Vagina (tissue), 2 donors: ENCODE measurements at places on chromosomes 2 and 18. TPM values are rescaled to one million over a fixed set of nuclear protein-coding genes. Genes with fewer than 3 reads are reported as not detected.

DNA sequence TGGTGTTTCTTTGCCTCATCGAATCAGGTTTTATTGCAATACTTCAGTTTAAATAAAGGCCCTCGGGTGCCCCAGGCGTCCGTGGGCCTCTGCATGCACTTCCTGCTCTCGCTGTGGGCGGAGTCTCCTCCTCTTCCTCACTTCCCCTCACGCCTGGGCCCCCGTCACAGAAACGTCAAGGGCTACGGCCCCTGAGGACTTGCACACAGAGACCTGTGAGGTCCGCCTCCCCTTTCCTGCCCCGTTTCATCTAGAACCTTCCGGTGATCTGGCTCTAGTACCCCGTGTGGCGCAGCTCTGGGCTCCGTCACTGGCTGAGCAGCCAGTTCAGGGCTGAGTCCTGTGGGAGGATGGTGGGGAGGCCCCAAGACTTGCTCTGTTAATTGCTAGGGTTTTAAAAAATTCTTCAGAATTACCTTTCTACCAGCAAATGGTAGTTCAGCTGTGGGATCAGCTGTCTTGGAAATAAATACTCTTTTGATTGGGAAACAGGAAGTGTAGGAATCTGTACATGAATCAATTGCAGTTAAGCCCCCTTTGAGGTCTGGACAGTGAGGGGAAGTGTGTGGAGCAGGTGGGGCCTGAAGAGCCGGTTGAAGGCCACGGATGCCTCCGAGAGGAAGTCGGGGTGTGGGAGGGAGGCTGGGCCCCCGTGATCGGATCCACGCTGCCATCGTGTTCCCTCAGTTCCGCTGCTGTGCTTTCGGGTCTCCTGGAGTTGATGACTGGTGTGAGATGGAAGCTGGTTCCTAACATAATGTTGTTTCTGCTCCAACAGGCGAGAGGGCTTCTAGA, 10.2 kb downstream of the NFATC1 start:
- H3K4me3 ChIP-seq, result no peak overlapping the region
- peak overlapping the region; percentile 57 for H3K27ac ChIP-seq
- peaks cover 35% of the 10 kb centered on the region for H3K4me1 ChIP-seq
- DNase-seq, result no peak

GRCh38 chr2:84781942-84782716, 98.8 kb downstream of the TRABD2A start:
- DNase-seq, result no peak
- no peaks in the 10 kb centered on the region for H3K27me3 ChIP-seq
- H3K36me3 ChIP-seq, result no peaks in the 10 kb centered on the region
- no peaks in the 10 kb centered on the region for H3K4me1 ChIP-seq

DNA sequence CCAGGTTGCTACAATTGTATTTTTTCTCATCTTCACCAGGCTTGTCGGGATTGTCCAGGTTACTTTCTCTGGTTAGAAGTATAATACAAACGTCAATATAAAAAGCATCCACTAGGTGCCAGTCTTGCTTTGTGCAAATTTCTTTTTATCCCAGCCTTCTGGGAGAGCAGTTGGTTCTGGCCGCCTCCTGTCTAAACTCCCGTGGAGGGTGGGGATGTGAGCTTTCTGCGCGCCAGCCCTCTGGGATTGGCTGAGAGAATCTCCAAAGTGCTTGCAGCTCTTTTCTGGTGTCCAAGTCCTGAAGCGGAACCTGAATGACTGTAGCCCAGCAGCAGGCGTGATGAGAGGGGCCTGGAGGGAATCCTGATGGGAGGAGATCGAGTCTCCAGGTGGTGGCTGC, 22.4 kb upstream of the TOGARAM2 start:
- H3K27ac ChIP-seq, result no peak overlapping the region
- H3K27me3 ChIP-seq, result no peaks in the 10 kb centered on the region
- no peaks in the 10 kb centered on the region for H3K4me1 ChIP-seq
- DNase-seq, result no peak
- no peaks in the 10 kb centered on the region for H3K36me3 ChIP-seq

DNA sequence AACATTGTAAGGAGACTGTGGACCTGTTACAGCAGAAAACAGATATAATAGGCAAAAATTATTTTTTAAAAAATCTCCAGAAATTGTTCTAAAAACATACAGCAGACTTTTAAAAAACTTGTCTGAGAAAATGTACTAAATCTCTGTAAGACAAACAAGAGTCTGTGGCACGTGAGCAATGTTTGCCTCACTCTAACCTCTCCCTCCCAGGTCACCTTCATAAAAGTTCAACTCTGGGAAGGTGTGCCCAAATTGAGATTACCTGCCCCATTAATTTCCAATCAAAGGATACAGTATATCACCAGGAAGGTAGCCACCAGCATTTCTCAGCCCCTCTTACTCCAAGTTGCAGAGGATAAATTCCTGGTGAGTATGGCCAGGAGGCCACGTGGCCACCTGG, 992.7 kb downstream of the TMEM182 start:
- H3K27me3 ChIP-seq, result no peaks in the 10 kb centered on the region
- DNase-seq, result no peak
- H3K27ac ChIP-seq, result no peak overlapping the region

- no peak overlapping the region for H3K4me3 ChIP-seq
- H3K4me1 ChIP-seq, result no peaks in the 10 kb centered on the region
- no peak for DNase-seq
- H3K36me3 ChIP-seq, result no peaks in the 10 kb centered on the region
- no peaks in the 10 kb centered on the region for H3K27me3 ChIP-seq
- no peak overlapping the region for H3K27ac ChIP-seq
Measured at GRCh38 chr18:55139307-55139706, 180.0 kb upstream of the CCDC68 start.

DNA sequence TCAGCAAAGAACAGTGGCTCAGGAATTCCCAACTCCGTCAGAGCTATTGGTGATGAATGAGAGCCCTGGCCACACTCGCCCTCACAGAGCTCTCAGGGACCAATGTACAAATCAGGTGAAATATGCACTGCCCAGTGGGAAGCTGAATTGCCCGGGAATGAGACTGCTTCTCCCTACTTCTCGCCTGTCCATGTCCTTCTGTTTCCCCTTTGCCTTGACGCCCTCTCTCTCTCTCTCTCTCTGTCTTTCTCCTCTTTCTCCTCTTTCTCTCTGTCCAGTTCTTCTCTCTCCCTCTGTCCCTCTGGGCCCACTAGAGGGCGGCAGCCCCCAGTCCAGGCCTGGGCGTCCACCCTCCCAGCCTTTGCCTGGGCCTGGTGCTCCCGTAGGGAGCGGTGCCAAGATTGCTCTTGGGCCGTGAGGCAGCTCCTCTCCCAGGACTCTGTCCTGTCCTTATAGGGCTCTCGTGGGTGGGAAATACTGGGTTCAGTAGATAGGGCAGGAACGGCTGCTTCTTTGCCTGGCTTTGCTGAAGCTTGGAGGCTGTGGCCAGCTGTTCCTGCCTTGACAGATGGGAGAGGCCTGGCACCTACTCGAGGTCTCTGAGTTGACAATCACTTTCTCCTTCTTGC, 28.4 kb upstream of the PUM2 start:
- no peak for DNase-seq
- H3K27me3 ChIP-seq, result no peaks in the 10 kb centered on the region
- peak overlapping the region; percentile 7 for H3K27ac ChIP-seq
- H3K4me1 ChIP-seq, result no peaks in the 10 kb centered on the region

- H3K27ac ChIP-seq, result no peak overlapping the region
- no peaks in the 10 kb centered on the region for H3K4me1 ChIP-seq
- DNase-seq, result no peak
- H3K36me3 ChIP-seq, result no peaks in the 10 kb centered on the region
- H3K27me3 ChIP-seq, result no peaks in the 10 kb centered on the region
Measured at GRCh38 chr2:136305517-136306192, 187.7 kb upstream of the CXCR4 start.

DNA sequence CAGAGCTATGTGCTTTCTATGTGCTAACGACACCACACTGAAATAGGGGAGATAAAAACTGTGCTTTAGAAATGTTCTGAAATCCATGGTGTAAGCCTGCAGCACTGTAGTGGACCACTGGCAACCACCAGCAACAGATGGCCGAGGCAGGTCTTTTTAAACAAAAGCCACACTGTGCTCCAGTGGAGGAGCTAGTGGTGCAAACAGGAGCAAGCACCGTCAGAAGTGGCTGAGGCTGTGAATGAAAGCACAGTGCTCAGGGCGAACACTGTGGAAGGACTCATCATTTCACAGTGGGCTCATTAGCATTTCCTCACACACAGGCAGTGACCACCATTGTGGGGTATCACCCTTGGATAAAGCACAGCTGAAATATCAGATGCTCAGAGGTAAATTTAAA, 22.9 kb upstream of the MTX2 start:
- H3K4me1 ChIP-seq, result no peaks in the 10 kb centered on the region
- DNase-seq, result no peak
- no peaks in the 10 kb centered on the region for H3K27me3 ChIP-seq

DNA sequence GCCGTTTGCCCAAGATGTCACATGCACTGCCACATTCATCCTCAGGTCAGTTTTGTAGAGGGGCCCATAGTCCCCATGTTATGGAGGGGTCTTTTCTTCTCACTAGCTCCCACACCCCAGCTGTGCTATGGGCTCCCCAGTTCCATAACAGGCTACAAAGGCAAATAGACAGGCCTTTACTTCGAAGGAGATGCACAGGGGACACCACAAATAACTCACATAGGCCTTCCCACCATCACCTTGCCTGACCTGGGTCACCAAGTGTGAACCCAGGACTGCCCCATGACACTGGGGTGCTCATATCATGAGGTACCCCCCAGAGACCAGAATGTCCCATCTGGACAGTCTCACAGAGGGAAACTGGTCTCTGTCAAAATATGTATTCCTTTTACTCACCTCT, 15.0 kb upstream of the INO80C start:
- H3K4me3 ChIP-seq, result no peak overlapping the region
- DNase-seq, result no peak
- H3K27ac ChIP-seq, result no peak overlapping the region
- no peaks in the 10 kb centered on the region for H3K36me3 ChIP-seq

DNA sequence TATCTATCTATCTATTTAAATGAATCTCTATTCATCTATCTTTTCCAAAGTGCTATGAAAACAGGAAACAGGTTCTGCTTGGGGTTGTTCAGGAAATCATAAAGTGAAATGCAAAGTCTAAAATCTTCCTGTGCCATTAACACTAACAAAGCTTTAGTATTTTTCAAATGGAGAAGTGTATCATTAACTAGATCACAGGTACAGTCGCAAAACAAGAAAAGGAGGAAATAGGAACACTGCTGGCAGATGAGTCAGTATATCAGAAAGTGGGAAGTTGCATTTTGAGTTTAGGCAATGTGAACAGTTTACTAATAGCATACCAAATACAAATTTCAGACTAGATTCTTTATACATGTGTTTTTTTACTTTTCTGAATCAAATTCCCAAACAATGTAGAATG, 888.5 kb upstream of the FSHR start:
- H3K4me3 ChIP-seq, result no peak overlapping the region
- DNase-seq, result no peak
- no peaks in the 10 kb centered on the region for H3K36me3 ChIP-seq
- H3K4me1 ChIP-seq, result no peaks in the 10 kb centered on the region

- no peaks in the 10 kb centered on the region for H3K36me3 ChIP-seq
- H3K27me3 ChIP-seq, result no peaks in the 10 kb centered on the region
- no peak overlapping the region for H3K4me3 ChIP-seq
- no peaks in the 10 kb centered on the region for H3K4me1 ChIP-seq
Measured at GRCh38 chr2:60589104-60589503, 35.6 kb upstream of the BCL11A start.

GRCh38 chr2:127634066-127634617, 11.8 kb upstream of the GPR17 start:
- no peak for DNase-seq
- no peaks in the 10 kb centered on the region for H3K27me3 ChIP-seq
- no peak overlapping the region for H3K27ac ChIP-seq
- no peak overlapping the region for H3K4me3 ChIP-seq
- no peaks in the 10 kb centered on the region for H3K36me3 ChIP-seq

GRCh38 chr2:42293019-42293418, 68.0 kb downstream of the COX7A2L start:
- H3K4me3 ChIP-seq, result no peak overlapping the region
- no peaks in the 10 kb centered on the region for H3K36me3 ChIP-seq
- no peak overlapping the region for H3K27ac ChIP-seq
- no peaks in the 10 kb centered on the region for H3K27me3 ChIP-seq
- DNase-seq, result no peak

- H3K4me3 ChIP-seq, result no peak overlapping the region
- DNase-seq, result no peak
- H3K4me1 ChIP-seq, result no peaks in the 10 kb centered on the region
- no peaks in the 10 kb centered on the region for H3K36me3 ChIP-seq
- H3K27me3 ChIP-seq, result no peaks in the 10 kb centered on the region
- no peak overlapping the region for H3K27ac ChIP-seq
Measured at GRCh38 chr2:209592106-209592505, 168.3 kb downstream of the MAP2 start.

DNA sequence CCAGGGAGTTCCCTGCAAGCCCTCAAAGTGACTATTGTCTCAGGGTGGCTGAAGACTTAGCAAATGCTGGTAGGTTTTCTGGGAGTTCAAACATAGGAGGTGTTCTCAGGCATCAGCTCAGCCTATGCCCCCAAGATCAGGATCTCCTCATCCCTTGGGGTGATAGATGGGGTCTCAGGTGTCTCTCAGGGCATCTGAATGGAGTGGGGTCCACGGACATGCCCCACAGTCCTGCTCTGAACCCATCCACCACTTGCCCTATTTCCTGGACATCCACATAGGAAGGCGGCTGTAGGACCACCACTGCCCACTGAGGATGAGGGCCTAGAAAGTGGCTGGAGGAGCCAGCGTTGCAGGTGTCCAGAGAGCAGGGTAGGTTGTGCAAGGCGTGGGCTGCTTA, 287.0 kb upstream of the CXCR4 start:
- H3K27me3 ChIP-seq, result no peaks in the 10 kb centered on the region
- no peak overlapping the region for H3K27ac ChIP-seq
- H3K4me3 ChIP-seq, result no peak overlapping the region
- no peaks in the 10 kb centered on the region for H3K4me1 ChIP-seq
- H3K36me3 ChIP-seq, result no peaks in the 10 kb centered on the region

DNA sequence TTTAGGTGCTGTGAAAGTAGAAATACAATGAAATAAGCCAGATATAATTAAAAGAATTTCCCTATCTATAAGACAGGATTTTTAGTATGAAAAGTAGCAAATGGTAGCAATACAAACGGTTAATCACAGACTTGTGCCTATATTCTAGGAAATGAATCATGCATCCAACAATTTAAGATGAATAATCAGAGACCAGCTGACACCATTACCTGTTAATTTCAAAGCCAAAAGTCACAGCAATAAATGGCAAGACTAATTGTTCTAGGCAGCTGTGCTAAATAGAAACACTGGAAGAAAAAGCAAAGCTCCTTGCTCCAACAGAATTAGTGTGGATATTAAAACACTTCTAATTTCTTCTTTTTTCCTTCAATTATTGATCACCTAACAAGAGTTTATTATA, 35.1 kb upstream of the MPP4 start:
- H3K4me3 ChIP-seq, result no peak overlapping the region
- DNase-seq, result no peak
- peaks cover 31% of the 10 kb centered on the region for H3K36me3 ChIP-seq
- H3K4me1 ChIP-seq, result no peaks in the 10 kb centered on the region
- H3K27ac ChIP-seq, result no peak overlapping the region

CBLN2 gene
- not detected for total RNA-seq

MFSD2B gene
- not detected for total RNA-seq

IL36G gene
- not detected for total RNA-seq

SIGLEC15 gene
- not detected for total RNA-seq

CAPN14 gene
- total RNA-seq, result 4.7 TPM

DNER gene
- 11.3 TPM for total RNA-seq
